ENCODE measurements at places on chromosomes 5 and 9.

DNA sequence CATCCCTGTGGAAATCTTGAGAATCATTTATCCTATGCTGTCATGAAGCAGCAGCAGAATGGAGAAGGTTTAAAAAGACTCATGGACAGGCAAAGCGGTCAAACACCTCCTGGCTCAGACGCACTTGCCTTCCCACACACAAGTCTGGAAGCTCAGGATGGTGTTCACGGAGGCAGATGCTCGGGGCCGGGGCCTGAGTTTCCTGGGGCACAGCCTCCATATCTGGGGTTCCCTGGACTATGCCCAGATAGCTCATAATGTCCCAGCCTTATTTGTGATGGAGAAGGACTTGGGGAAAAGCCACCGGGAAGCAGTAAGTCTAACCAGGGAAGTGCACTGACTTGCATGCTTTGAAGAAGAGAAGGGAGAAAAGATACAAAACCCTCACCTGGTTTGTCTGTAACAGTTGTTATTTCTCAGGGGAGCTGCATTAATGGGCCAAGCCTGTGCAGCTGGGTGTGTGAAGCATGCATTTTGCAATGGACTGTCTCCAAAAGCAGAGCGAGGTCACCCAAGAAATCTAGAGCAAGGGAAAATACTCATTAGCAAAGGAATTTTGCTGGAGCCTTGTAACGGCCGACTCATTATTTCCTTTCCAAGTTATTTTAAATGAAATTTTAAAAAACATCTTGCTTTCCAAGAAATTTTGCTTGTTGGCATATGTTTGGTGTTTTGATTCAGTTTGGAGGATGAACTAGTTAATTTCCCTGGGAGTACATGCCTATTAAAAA, 3.4 kb downstream of the S1PR3 start:
- DNase-seq: no peak
- no peaks in the 10 kb centered on the region for H3K4me1 ChIP-seq
- no peaks in the 10 kb centered on the region for H3K36me3 ChIP-seq
- H3K27ac ChIP-seq: no peak overlapping the region

GRCh38 chr5:167633931-167634341, 657.5 kb upstream of the WWC1 start:
- H3K27ac ChIP-seq: no peak overlapping the region
- DNase-seq: no peak
- no peaks in the 10 kb centered on the region for H3K36me3 ChIP-seq
- no peaks in the 10 kb centered on the region for H3K4me1 ChIP-seq
- H3K4me3 ChIP-seq: no peak overlapping the region
- H3K27me3 ChIP-seq: peaks cover 3% of the 10 kb centered on the region

DNA sequence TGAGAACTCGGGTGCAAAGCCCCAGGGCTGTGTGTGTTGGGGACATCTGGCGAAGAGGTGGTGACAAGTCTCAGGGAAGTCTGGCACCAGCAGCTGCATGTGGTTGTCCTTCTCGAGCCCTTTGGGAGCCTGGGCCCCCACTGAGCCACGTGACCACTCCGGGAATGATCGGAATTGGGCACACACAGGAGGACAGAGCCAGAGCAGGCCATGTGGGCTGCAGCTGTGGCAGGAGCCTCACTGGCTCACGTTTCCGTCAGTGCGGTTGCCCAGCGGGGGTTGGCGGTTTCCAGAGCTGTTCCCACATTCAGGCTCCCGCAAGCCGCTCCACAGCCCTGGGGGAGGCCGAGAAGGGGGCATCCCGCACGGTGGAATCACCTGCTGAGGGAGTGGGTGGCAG, 6.8 kb upstream of the CEL start:
- peaks cover 3% of the 10 kb centered on the region for H3K4me1 ChIP-seq
- peaks cover 9% of the 10 kb centered on the region for H3K27me3 ChIP-seq
- no peak overlapping the region for H3K4me3 ChIP-seq
- no peak for DNase-seq
- peaks cover 7% of the 10 kb centered on the region for H3K36me3 ChIP-seq

DNA sequence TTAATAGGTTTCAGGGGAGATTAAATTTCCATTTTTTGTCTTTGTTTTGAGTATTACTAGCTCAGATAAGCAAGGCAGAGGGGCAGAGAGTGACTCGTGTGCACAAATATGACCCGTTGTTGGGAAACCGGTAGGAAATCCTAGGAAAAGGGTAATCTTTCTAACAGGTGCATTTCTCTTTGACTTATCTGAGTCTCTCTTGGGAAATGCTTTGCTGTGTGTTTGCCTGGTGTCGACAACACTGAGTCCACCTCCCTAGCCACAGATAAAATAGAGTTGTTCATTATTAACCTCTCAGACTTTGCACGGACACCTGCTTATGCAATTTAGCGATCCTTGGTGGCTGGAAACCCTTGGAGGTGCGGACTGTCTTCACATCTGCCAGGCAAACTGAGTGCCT, 164.2 kb downstream of the FGF1 start:
- no peaks in the 10 kb centered on the region for H3K4me1 ChIP-seq
- peaks cover under 1% of the 10 kb centered on the region for H3K36me3 ChIP-seq
- H3K4me3 ChIP-seq: no peak overlapping the region
- DNase-seq: no peak
- H3K27ac ChIP-seq: no peak overlapping the region

- no peaks in the 10 kb centered on the region for H3K36me3 ChIP-seq
- no peaks in the 10 kb centered on the region for H3K27me3 ChIP-seq
- H3K4me3 ChIP-seq: no peak overlapping the region
- H3K27ac ChIP-seq: no peak overlapping the region
- H3K4me1 ChIP-seq: no peaks in the 10 kb centered on the region
Measured at GRCh38 chr9:107409581-107410389, 79.8 kb downstream of the KLF4 start.

- H3K4me3 ChIP-seq: peak overlapping the region; percentile 75
- DNase-seq: peak; percentile 76
- H3K4me1 ChIP-seq: peaks cover 9% of the 10 kb centered on the region
- H3K36me3 ChIP-seq: no peaks in the 10 kb centered on the region
- H3K27ac ChIP-seq: no peak overlapping the region
Measured at GRCh38 chr5:140145818-140146522, 20.2 kb downstream of the IGIP start.

- H3K27me3 ChIP-seq: peaks cover 2% of the 10 kb centered on the region
- H3K36me3 ChIP-seq: no peaks in the 10 kb centered on the region
- H3K4me1 ChIP-seq: peaks cover 9% of the 10 kb centered on the region
- H3K27ac ChIP-seq: no peak overlapping the region
Measured at GRCh38 chr9:72809586-72809985, 143.3 kb downstream of the ALDH1A1 start.

DNA sequence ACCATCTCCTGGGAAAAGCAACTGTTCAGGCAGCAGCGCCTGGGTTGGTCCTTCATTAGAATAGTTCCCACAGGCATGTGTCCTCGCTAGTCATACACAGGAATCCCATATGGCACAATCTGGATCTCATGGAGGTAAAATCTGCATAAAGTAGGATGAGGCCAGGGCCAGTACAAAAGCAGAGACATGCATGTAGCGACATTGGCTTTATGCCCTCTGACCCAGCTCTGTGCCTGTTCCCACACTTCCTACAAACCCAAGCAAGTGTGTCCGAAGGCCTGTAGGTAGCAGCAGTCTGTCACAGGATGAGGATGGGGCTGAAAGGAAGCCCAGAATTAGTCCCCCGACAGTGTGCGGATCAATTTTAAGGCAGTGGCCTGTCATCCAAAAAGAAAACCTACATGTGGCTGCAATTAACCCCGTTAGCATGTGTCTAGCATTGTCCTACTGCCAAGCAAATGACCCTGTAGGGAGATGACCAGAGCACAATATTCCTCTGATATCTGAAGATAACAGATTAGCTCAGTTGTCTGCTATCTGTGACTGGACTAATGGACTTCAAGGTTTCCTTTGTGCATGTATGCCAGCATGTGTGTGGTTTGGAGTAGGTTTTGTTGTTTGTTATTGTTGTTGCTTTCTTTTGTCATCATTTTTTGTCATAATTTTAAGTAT, 178.8 kb downstream of the TMEM161B start:
- H3K27me3 ChIP-seq: peaks cover 3% of the 10 kb centered on the region
- peak overlapping the region; percentile 44 for H3K4me3 ChIP-seq
- no peaks in the 10 kb centered on the region for H3K36me3 ChIP-seq
- peak; percentile 46 for DNase-seq

DNA sequence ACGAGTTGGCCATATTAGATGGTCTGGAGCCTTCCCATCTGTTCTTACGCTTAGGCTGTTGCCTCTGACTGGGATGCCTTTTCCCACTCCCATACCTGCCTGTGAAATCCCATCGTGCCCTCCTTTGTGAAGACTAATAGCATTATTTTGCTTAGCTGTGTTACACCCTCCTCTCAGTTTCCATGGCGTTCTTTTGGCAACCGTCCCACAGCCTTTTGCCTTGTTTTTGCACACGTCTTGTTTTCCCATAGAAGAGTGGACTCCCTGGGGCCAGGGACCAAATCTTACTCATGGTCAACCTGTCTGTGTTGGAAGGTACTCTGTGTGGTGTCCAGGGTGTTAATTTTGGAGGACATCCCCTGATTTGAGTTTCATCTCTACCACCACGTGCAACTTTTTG, 242.1 kb downstream of the HSPA4 start:
- H3K36me3 ChIP-seq: no peaks in the 10 kb centered on the region
- H3K27ac ChIP-seq: no peak overlapping the region
- no peak for DNase-seq
- peaks cover 4% of the 10 kb centered on the region for H3K27me3 ChIP-seq
- H3K4me1 ChIP-seq: peaks cover 9% of the 10 kb centered on the region

DNA sequence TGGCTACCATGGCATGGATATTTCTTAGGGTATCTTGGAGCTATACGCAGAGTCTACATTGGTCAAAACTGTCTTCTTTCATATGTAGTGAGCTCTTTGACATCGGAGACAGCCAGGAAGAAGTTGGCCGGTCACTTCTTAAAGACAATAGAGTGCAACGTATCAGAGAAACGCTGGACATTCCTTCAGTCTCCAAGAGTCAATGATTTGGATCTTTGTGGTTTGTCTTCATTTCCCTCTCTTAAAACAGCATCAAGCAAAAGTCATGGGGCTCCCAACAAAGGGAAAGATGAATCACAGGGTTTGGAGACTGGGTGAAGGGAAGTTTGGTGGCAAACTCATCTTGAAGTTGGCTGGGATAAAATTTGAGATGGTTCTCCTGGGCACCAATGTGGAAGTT, 320.1 kb downstream of the AGTPBP1 start:
- no peak overlapping the region for H3K27ac ChIP-seq
- no peak overlapping the region for H3K4me3 ChIP-seq
- peaks cover 4% of the 10 kb centered on the region for H3K36me3 ChIP-seq
- H3K4me1 ChIP-seq: peaks cover 5% of the 10 kb centered on the region

GRCh38 chr5:178074266-178074952, 38.9 kb upstream of the N4BP3 start:
- H3K27me3 ChIP-seq: no peaks in the 10 kb centered on the region
- H3K36me3 ChIP-seq: no peaks in the 10 kb centered on the region
- H3K4me3 ChIP-seq: no peak overlapping the region
- no peaks in the 10 kb centered on the region for H3K4me1 ChIP-seq
- no peak overlapping the region for H3K27ac ChIP-seq

GRCh38 chr5:118726891-118727290, 261.5 kb downstream of the DTWD2 start:
- peaks cover 10% of the 10 kb centered on the region for H3K4me1 ChIP-seq
- no peaks in the 10 kb centered on the region for H3K36me3 ChIP-seq
- no peaks in the 10 kb centered on the region for H3K27me3 ChIP-seq
- no peak for DNase-seq
- H3K4me3 ChIP-seq: no peak overlapping the region
- no peak overlapping the region for H3K27ac ChIP-seq

- DNase-seq: no peak
- H3K4me3 ChIP-seq: no peak overlapping the region
- no peaks in the 10 kb centered on the region for H3K27me3 ChIP-seq
- H3K36me3 ChIP-seq: peaks cover 5% of the 10 kb centered on the region
- no peaks in the 10 kb centered on the region for H3K4me1 ChIP-seq
Measured at GRCh38 chr5:111649516-111649915, 107.5 kb downstream of the NREP start.

DNA sequence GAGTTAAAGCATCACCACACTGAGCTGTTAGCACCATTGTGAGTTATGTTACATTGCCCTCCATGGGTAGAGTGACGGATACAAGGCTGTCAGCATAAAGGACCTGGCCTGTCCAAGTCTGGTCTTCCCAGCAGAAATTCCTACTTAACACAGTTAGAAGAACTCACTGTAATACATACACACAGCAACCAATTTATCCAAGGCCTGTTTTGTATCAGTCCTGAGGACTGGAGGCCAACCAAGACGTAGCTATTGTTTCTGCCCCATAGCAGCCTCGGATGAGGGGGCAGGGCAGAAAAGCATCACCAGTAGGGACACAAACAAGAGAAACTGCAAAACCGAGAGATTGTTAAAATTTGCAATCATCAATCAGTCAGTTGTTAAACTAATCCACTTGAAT, 66.0 kb upstream of the CKMT2 start:
- H3K4me3 ChIP-seq: no peak overlapping the region
- H3K36me3 ChIP-seq: no peaks in the 10 kb centered on the region
- no peak for DNase-seq
- H3K27ac ChIP-seq: no peak overlapping the region
- no peaks in the 10 kb centered on the region for H3K27me3 ChIP-seq
- no peaks in the 10 kb centered on the region for H3K4me1 ChIP-seq

- H3K4me3 ChIP-seq: no peak overlapping the region
- H3K36me3 ChIP-seq: no peaks in the 10 kb centered on the region
- H3K27me3 ChIP-seq: peaks cover 1% of the 10 kb centered on the region
- DNase-seq: no peak
Measured at GRCh38 chr5:53934151-53934820, 373.8 kb downstream of the NDUFS4 start.

- H3K27ac ChIP-seq: no peak overlapping the region
- no peaks in the 10 kb centered on the region for H3K36me3 ChIP-seq
- H3K4me1 ChIP-seq: no peaks in the 10 kb centered on the region
- H3K4me3 ChIP-seq: no peak overlapping the region
- DNase-seq: no peak
- H3K27me3 ChIP-seq: no peaks in the 10 kb centered on the region
Measured at GRCh38 chr5:86199287-86199686, 418.5 kb upstream of the COX7C start.

DNA sequence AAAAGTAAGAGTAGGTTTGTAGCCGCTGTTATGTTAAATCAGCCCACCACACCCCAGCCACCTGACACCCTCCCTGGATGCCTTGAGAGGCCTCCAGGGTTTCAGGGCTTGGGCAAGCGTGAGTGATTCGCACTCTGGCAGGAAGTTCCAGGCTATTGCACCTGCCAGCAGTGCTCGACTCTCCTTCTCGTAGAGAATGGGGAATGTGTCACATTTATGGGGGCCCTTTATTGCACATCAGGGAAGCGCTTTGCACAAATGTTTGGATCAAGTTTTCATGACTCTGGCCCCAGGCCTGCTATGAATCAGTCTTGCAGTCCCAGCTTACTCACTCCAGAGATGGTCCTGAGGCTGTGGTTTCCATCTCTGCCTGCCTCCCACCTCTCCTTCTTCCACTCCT, 66.1 kb upstream of the ADRA1B start:
- no peaks in the 10 kb centered on the region for H3K36me3 ChIP-seq
- no peak for DNase-seq
- no peak overlapping the region for H3K4me3 ChIP-seq
- no peaks in the 10 kb centered on the region for H3K27me3 ChIP-seq
- H3K4me1 ChIP-seq: no peaks in the 10 kb centered on the region
- H3K27ac ChIP-seq: no peak overlapping the region

- H3K4me3 ChIP-seq: no peak overlapping the region
- no peak overlapping the region for H3K27ac ChIP-seq
- peaks cover 5% of the 10 kb centered on the region for H3K36me3 ChIP-seq
- H3K27me3 ChIP-seq: no peaks in the 10 kb centered on the region
Measured at GRCh38 chr5:72937517-72938061, 18.3 kb upstream of the FCHO2 start.

- H3K27me3 ChIP-seq: peaks cover 1% of the 10 kb centered on the region
- H3K4me1 ChIP-seq: no peaks in the 10 kb centered on the region
- H3K27ac ChIP-seq: no peak overlapping the region
Measured at GRCh38 chr9:72794946-72795345, 157.9 kb downstream of the ALDH1A1 start.

GRCh38 chr5:33894566-33894965, 2.8 kb upstream of the ADAMTS12 start:
- H3K36me3 ChIP-seq: no peaks in the 10 kb centered on the region
- no peak for DNase-seq
- peaks cover 3% of the 10 kb centered on the region for H3K27me3 ChIP-seq
